Kidney glomerular epithelial cell (primary cell): ENCODE measurements at places on chromosomes 13 and 19.

DNA sequence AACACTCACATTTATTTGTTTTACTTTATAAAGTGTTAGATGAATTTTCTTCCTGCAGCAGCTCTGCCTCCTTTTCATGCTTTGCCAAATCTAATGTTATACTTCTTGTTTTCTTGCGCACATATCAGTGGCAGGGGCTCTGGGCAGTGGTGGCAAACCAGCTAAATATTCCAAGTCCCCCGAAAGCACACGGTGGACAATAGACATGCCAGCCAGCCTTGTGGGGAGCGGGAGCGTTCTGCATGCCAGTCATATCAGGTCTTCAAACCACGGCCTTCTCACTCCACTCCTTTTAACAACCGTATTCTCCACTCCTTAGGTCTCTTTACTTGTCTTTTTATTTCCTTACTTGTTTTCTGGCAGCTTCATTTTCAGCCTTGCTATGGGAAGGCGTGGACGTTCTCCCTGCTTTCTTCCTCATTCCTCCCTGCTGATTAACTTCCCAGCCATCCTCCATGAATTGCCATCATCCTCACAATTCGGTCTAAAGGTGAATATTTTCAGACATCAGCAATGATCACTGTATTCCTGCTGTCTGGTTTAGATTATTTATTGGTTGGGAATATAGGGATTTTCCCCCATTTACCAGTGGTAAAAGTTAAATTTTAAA is 77.1 kb upstream of the WASF3 start:
- no peak for DNase-seq

DNA sequence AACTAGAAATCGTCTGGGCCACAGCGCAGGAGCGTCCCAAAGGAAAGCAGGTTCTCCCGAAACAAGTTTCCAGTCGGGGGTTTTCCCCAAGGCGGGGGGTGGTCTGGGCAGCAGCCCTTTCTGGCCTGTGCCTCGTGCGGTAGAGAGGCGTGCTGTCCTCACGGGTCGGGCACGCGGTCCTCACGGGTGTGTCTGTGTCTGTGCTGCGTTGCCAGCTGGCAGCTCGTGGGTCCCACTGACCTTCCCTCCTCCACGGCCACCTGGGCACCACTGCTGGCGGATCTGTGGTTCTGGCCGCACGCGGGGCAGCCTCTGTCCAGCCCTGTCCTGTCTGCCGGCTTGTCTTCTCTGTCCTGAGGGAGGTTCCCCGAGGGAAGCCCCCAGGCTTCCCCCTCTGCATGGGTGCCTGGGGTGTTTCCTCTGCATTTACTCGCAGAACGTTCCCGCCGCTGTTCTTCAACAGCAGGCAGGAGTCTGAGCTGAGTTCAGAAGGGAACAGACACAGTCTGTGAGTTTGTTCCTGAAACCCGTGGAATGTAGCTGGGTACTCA is 98.2 kb upstream of the MCF2L start:
- no peak for DNase-seq

- no peak for DNase-seq
Observed at GRCh38 chr19:57057036-57057686, 62.6 kb upstream of the USP29 start.

GRCh38 chr13:80740071-80740470 is 399.1 kb upstream of the SPRY2 start:
- no peak for DNase-seq

- DNase-seq, result no peak
Observed at GRCh38 chr13:52405767-52406494, at the start of gene THSD1. Gene THSD1, minus strand, starts transcription at chr13:52406172. Its CDS starts 3,572 bp downstream, at chr13:52402600.

DNA sequence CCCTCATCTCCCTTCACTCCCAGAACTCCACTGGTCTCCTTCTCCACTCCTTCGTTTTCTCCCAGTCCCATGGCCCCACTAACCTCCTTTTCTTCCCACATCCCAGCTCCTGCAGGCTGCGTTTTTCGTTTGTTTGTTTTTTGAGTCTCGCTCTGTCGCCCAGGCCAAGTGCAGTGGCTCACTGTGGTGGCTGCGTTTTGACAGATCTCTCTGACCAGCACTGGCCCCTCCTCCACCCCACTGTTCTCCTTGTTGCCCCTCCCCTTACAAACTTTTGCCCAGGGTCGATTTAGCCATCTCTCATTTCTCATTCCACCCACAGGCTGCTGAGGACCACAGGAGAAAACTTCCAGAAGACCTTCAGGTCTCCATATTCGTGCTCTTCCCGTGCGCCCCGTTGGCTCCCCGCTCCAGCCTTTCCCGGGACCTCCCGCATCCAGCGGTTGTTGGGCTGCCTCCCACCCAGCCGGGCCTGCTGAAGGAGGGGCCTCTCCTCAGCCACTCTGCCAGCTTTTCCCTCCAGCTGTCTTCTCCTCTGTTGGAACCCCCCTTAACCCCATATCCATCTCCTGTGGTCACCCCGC is 40.6 kb upstream of the GJB6 start:
- no peak for DNase-seq
